EL (cell line): ENCODE measurements at places on chromosomes 3 and 15.

- DNase-seq: peak; percentile 94
Measured at GRCh38 chr15:90681480-90681879, 35.7 kb upstream of the BLM start.

GRCh38 chr15:97023488-97023844, 693.0 kb downstream of the NR2F2 start:
- no peak for DNase-seq

DNA sequence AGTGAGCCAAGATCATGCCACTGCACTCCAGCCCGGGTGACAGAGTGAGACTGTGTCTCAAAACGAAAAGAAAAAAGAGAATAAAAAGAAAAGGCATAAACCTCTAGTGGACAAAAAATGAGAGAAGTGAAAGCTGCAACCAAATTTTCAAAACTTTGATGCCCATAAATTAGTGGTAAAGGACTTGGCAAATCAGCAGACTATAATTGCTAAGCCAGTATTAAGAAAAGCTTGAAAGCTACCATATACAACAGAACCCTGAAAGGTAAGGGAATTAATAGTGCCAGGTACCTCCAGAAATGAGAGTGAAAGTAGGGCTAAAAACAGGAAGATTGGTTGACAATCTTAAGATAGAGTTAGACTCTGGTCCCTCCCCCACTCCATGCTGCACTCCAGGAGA, 32.9 kb upstream of the SLC22A13 start:
- no peak for DNase-seq

GRCh38 chr3:15932348-15933300, 134.8 kb upstream of the ANKRD28 start:
- no peak for DNase-seq

GRCh38 chr3:61618231-61618630, 56.9 kb downstream of the PTPRG start:
- DNase-seq: no peak

- DNase-seq: peak; percentile 11
Measured at GRCh38 chr15:75145027-75145841, 56.4 kb upstream of the C15orf39 start.

GRCh38 chr3:131151-131888, 65.2 kb upstream of the CHL1 start:
- DNase-seq: no peak

GRCh38 chr15:50837256-50837770, 71.2 kb upstream of the AP4E1 start:
- no peak for DNase-seq

- peak; percentile 42 for DNase-seq
Measured at GRCh38 chr3:196792771-196793170, 53.1 kb downstream of the PAK2 start.

DNA sequence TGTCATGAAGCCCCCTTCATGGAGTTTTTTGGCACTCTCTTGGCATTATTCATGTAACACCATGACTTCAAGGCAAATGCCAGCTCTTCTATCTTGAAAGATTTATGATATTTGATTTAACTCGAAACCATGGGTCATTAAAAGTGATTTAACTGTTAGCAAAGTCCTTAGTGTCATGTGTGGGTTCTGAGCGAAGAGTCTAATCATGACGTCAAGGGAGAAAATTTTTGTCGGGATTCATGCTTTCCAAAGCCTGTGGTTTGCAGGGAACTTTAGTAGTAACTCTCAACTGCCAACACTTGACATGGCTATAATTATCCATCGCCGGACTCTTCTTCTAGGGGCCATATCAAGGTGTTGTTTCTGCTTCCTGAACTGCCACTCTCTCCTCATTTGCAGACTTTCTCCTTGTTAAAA, 11.5 kb downstream of the GXYLT2 start:
- DNase-seq: no peak

DNA sequence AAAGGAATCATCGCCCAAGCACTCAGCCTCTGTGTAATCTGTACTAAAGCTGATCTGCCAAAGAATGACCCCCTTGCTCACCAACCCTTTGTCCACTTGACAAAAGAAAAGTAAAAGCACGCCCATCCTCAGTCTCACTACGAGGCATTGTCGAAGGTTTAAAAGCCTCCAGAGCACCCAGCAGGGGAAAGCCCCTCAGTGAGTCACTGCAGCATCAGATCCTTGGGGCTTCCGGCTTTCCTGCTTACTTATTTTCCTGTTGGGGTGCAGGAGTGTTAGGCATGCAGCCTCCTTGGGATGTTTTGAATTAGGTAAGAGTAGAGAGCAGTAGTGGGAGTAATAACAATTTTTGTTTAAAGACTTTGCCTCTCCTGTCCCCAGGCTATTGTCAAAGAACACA, 216.1 kb downstream of the MTHFS start:
- DNase-seq: peak; percentile 93

GRCh38 chr3:34183611-34184340, 385.3 kb downstream of the PDCD6IP start:
- DNase-seq: no peak

DNA sequence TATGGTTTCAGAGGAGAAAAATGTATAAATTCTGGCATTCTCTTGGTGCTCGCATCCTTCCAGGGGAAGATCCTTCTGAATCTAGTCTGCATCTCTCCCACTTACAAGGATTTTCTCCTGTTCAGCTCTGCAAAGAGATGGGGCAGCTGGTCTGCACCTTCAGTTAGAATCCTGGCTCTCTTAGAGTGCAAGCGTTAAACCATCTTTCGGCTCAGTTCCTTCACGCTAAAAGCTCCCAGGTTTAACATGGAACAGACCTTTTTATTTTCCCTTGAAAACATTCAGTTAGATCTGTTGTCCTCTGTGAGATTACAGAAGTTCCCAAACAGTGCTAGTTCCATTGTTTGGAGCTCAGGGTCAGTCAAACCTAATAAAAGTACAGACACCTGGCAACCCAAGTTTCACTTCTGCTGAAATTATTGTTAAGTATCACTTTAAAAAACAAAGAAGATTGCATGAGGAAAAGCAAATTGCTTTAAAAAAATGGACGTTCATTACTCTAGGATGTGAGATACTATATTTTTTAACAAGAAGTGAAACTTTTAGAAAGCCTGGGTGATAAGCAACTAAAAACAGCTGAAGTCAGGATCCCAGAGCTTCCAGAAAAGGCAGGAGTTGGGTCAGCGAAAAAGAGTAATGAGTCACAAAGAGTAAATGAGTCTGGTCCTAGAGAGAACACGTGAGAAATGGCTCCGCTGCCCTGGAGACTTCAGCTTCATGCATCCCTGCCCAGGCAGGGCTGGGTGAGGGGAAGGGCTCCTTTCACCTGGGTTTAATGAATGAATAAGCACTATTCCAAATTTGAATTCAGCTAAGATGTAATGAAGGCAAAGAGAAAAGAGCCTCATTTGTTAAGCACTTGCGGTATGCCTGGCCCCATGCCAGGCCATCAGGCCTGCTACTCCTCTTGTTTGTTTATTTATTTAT, 63.3 kb downstream of the ABTB1 start:
- DNase-seq: peak; percentile 77

DNA sequence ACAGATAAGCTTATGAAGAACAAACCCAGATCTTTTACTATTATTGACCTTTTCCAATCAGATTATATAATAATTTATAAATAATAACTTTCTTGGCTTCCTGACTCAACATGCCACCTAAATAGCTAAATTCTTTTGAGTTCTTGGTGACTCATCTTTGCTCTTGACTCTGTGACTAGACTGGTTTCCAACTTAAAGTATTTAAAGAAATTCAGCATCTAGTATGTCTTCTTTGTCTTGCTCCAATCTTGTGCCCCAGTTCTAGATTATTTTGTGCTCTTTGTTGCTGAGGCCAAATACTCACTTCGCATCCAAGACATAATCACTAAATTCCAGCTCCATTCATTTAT, 483.2 kb upstream of the TBL1XR1 start:
- peak; percentile 50 for DNase-seq

GRCh38 chr3:69869643-69870042, 129.9 kb upstream of the SAMMSON start:
- peak; percentile 87 for DNase-seq

DNA sequence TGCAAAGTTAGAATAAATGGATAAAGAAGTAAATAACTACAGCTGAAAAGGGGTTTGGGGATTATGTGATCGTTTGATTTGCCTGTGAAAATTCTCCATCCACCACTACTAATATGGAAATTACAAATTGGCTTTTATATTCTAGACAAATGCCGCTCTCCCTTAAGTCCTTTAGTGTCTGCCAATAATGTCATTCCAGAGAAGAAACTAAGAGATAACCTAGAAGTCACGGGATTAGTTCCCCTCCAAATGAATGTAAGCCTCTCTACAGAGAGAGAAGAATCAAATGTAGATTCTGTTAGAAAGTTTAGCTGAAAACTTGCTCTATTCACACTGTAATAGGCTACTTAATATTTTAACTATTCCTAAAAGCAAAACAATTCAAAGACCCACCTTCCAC, 92.0 kb downstream of the ALDH1A2 start:
- DNase-seq: no peak

GRCh38 chr3:131526801-131527347, 24.1 kb upstream of the MRPL3 start:
- DNase-seq: peak; percentile 59

GRCh38 chr15:67520321-67521028, 456 bp upstream of the C15orf61 start:
- no peak for DNase-seq

DNA sequence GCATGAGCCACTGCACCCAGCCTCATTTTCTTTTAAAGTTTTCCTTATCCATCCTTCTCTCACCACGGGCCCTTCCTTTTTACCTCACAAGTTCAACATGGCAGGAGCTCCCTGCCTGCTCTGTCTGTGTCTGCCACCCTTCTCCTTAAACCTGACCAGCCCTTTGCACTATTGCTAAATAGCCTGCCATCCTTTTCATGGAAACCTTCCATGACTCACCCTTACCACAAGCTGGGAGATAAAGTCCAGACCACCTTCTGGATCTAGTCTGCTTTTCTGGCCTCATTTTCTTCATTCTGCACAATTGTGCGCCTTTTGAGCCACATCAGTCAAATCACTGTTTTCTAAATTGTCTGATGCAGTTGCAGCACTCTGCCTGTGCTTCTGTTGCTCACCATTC, 8.9 kb downstream of the PARP14 start:
- peak; percentile 64 for DNase-seq

DNA sequence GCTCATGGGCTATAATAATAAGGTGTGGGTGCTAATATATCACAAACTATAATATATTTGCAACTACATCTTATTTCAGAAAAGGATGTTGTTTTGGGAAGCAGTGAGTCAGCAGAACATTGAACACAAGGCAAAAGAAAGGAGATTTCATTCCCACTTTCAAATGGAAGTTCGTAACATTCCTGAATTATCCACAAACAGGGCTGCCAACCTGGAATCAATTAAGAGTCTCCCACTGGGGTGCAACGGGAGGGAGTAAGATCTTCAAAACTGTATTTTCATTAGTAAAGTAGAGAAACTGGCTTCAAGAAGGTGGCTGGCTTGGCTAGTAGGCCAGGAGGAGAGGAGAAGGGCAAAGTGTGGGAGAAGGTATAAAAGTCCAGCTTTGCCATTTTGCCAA, 479.6 kb downstream of the CNTN3 start:
- no peak for DNase-seq

DNA sequence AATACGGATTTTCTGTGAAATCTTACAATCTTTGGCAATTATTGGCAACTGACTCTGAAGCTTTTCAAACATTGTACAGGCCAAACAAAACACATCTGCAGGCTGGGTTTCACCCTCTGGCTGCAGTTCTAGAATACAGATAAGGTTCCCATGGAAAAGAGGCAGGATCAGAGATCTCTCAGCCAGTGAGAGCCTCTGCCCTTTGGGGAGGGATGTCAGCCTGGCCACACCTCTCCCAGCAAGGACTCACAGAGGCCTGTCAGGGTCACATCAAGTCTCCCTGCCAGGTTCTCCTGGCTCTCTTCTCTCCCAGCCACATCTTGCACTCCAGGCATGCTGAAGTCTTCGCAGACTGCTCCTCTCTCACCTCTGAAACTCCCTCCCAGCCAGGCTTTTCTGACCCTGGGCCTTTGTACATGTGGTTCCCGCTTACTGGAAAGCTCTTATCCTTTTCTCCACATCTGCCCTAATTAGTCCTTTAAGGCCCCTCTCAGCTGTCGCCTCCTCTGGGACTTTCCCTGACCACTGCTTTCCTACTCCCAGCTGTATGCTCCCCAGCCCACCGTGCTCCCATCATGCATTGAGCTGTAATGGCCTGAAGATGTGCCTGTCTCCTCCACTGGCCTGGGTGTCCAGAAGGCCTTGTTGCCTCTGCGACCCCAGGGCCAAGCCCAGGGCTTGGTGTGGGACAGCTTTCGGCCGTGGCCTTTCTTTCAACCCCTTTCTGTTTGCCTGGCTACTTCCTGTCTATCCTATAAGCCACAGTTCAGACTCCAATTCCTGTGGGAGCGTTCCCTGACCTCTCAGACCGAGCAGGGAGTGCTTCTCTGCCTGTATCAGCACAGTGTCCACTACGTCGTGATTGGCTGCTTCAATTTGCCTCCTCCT, 4.3 kb downstream of the RBP1 start:
- no peak for DNase-seq

DNA sequence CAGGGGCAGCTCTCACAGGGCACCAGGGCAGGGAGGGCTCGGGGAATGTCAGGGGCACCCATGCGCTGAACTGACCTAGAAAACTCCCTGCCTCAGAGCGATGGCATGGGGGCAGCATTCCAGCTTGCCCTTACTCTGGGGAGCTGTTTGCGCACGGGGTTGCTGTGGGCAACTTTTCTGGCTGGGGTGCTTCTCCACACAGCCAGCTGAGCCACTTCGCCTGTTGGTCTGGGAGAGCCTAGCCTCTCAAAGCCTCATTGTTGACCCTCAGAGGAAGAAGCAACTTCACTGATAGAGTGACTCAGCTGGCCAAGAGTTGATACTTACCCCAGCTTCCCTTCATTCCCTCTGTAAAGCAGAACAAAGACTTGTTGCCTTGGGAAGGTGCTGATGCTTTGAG, 42.6 kb upstream of the MRPS22 start:
- peak; percentile 59 for DNase-seq

GRCh38 chr3:55562700-55563099, 75.6 kb upstream of the WNT5A start:
- DNase-seq: no peak

DNA sequence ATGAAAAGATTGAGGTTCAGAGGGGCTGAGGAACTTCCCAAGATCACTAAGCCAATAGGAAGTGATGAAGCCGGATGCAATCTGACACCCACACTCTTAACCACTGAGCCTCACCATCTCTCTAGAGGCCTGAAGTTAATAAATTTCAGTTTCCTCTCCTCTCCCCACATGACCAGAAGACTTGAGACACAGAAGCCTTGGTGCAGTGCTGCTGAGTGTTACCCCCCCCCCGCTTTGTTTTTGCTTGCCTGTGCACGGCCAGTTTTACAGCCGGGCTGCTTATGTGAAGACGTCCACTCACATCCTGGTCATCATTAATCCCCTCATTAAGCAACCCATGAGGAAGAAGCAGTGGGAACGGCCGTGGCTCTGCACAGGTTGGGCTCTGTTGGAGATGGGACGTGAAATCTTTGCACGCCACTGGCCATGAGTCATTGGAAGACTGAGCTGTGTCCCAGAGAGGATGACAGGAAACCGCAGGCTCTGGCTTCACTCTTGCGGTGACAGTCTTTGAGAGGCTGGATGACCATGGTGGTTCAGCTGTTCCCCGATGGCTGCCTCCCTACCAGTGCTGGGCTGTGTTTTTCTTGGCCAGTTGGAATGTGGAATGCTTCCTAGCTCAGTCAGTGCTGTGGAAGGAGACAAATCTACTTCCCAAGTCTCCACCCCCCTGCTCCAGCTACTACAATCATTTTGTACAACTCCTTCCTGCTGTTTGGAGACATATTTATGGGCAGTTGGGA, 232.6 kb upstream of the LRTM1 start:
- peak; percentile 100 for DNase-seq
